Natural killer cell (primary cell): ENCODE measurements at places on chromosomes 5 and 9. TPM values are rescaled to one million over a fixed set of nuclear protein-coding genes. Genes with fewer than 3 reads are reported as not detected.
A peak's percentile ranks its signal among the peaks of the same experiment; 100 is the strongest.

DNA sequence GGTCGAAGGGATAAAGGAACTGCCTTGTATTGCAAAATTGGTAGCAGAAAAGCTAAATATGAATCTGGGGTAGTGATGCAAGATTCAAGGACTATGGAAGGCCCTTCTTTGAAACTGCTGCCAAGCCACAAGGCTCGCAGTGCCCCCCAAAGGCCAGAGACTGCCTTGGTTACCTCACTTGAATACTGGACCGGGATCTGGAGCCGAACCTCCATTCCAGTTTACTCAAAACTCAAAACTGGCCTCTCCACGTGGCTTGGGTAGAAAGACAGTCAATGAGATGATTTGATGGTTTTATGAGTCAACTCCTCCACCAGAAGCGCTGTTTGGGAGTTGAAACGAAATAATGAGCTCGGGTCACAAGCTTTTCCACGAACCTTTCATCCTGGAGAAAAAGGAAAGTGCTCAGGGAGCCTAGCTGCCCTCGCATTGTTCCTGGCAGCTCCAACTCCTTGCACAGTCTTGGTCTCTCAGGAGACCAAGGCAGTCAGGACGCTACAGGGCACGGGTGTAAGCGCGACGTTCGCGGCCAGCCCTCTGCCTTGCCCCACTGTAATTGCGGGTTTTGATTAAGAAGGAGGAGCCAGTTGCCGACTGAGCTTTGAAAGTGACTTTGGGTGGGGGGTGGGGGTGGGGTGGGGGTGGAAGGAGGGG, 2.8 kb downstream of the ST8SIA4 start:
- H3K4me3 ChIP-seq = peak overlapping the region; percentile 71
- peaks cover 10% of the 10 kb centered on the region for H3K36me3 ChIP-seq
- peak overlapping the region; percentile 95 for H3K27ac ChIP-seq

Gene ROR2
- total RNA-seq = not detected

GRCh38 chr5:72507231-72507906, at the start of gene ZNF366:
ZNF366 (minus strand) TSS chr5:72507410; CDS start chr5:72461496, 45,914 bp downstream.
- H3K27ac ChIP-seq = no peak within 1 kb of the TSS
- H3K4me3 ChIP-seq = no peak within 1 kb of the TSS
- H3K27me3 ChIP-seq = no peaks in the 10 kb centered on the region
- H3K4me1 ChIP-seq = peaks cover 4% of the 10 kb centered on the region
- no peak for DNase-seq
- H3K36me3 ChIP-seq = no peaks in the 10 kb centered on the region

Gene KCTD16
- total RNA-seq = not detected

DNA sequence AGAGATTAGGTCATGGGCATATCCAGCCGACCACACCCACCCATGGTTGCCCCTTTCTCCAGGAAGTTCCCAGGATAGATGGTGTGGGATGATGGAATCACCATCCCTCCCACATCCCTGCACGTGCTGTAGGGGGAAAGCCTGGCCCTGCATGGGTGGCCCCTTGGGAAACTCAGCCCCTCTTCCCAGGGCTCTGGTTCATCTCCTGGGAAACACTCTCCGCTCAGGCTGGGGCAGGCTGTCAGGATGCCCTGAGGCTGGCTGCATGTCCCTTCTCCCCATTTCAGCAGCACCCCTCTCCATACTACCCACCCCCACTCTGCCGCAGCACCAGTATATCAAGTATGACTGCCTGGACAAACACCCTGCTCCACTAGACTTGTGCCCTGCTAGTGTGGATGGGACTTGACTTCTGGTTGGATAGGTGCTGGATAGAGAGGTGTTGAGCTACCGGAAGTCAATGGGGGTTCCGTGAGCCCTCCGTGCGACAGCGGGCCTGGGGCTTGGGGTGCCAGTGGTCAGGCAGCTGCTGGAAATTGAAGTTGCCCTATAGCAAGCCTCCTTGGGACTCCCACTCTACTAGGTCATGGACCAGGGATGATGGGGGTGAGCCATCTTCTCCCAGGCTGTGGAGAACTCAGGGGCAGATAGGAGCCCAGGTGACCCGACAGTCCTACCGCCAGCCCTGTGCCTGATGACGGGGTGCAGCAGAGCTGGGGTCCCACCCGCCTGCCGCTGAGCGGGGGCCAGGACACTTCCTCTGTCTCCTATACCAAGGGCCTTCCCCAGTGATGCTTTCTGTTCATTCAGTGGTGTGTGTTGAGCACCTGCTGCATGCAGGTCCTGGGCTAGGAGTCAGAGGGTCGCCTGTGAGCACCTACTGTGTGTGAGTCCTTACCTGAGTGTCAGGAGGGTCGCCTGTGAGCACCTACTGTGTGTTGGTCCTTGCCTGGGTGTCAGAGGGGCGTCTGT, 69.4 kb upstream of the COL5A1 start:
- H3K27ac ChIP-seq = no peak overlapping the region
- no peaks in the 10 kb centered on the region for H3K27me3 ChIP-seq
- H3K4me1 ChIP-seq = no peaks in the 10 kb centered on the region
- H3K4me3 ChIP-seq = no peak overlapping the region

- no peak overlapping the region for H3K27ac ChIP-seq
- no peak overlapping the region for H3K4me3 ChIP-seq
- H3K4me1 ChIP-seq = no peaks in the 10 kb centered on the region
- no peak for DNase-seq
- no peaks in the 10 kb centered on the region for H3K36me3 ChIP-seq
Observed at GRCh38 chr9:127690735-127691134, 16.1 kb upstream of the CFAP157 start.

DNA sequence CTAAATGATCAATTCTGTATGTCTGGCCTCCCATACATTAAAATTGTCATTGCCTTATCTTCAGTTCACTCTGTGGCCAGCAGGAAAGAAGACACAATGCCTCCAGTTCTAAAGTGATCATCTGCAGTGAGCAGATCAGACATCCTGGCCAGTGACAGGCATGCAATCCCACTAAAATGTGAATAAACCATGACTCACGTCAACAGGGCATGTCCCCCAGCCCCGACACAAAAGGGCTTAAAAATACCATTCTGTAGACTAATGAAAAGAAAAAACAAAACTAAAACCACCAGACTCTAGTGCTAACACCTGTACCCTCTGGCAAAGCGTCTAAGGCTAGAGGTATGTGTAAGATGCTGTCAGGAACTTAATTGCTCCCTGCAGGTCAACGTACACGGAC, 38.5 kb downstream of the DDX31 start:
- no peaks in the 10 kb centered on the region for H3K27me3 ChIP-seq
- H3K27ac ChIP-seq = no peak overlapping the region
- H3K4me1 ChIP-seq = no peaks in the 10 kb centered on the region

GRCh38 chr5:91840412-91840811, 457.3 kb upstream of the ARRDC3 start:
- DNase-seq = no peak
- no peak overlapping the region for H3K27ac ChIP-seq
- H3K4me1 ChIP-seq = no peaks in the 10 kb centered on the region
- no peaks in the 10 kb centered on the region for H3K27me3 ChIP-seq

Gene PCDHGA3
- not detected for total RNA-seq

DNA sequence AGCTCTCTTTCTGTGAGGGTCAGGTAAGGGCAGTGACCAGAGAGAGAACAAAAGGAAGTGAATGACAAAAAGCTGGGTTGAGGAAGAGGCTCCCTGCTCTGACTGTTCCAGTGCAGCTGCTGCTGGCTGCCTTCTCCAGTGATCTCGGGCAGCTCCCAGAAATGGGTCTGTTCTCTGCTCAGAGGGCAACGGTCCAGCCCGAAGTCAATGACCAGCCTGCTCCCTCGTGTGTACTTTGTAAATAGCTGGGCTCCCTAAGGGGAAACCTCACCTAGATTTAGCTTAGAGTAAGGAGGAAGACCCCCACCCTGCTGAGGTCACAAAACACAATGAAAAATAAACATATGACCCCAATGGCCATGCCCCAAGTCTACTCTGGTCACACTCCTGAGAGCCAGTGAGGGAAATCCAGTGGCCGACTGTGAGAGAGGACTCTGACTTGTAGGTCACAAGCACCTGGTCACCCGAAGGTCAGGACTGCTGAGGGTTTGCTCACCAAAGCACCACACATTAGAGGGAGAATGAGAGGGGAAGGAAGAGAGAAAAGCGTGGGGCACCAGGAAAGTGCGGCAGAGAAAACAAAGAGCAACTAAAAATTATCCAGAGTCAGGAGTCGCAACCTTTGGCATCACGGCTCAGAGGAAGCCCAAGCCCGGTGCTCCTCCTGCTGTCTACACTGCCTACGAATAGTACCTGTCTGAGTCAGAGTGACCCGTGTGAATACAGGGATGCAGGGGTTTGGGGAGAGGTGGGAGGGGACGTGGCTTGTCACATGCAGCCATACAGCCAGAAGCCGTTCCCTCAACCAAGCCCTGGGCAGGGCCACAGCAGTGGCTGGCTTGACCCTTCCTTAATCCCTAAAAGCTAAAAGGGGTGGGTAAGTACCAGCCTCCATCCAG, 19.8 kb downstream of the NIPAL4 start:
- H3K36me3 ChIP-seq = no peaks in the 10 kb centered on the region
- H3K4me3 ChIP-seq = no peak overlapping the region
- peaks cover 8% of the 10 kb centered on the region for H3K4me1 ChIP-seq
- no peak for DNase-seq

GRCh38 chr9:13614060-13614459, 334.6 kb upstream of the MPDZ start:
- H3K27ac ChIP-seq = no peak overlapping the region
- H3K4me3 ChIP-seq = no peak overlapping the region
- DNase-seq = no peak
- H3K27me3 ChIP-seq = no peaks in the 10 kb centered on the region
- H3K4me1 ChIP-seq = no peaks in the 10 kb centered on the region
- no peaks in the 10 kb centered on the region for H3K36me3 ChIP-seq

- no peaks in the 10 kb centered on the region for H3K4me1 ChIP-seq
- peaks cover 2% of the 10 kb centered on the region for H3K27me3 ChIP-seq
- no peak for DNase-seq
- H3K36me3 ChIP-seq = no peaks in the 10 kb centered on the region
Observed at GRCh38 chr9:22165144-22165543, 156.0 kb upstream of the CDKN2B start.

Gene INSL4
- not detected for total RNA-seq
